ENCODE measurements at places on chromosomes 4 and X.

DNA sequence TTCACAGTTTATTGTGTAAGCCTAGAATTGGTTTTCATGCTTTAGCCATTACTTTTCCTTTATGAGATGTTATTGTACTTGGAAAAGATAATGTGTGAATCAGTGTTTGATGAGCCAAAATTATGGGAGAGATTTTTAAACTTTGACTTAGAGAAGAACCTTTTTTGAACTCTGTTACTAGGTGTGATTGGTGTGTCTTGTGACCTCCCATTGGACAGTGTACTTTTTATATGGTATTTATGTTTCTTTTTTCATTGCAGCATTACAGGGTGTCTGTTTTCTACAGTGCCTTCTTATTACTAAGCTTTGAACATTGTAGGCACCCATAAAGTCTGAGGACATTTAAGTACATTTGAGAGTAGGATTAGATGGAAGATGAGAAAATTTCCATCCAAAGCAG, 91.1 kb downstream of the SLC4A4 start:
- no peak for DNase-seq

GRCh38 chrX:57771689-57772088, 91.6 kb upstream of the NLRP2B start:
- DNase-seq = no peak

GRCh38 chr4:2810388-2810787, 17.5 kb downstream of the SH3BP2 start:
- no peak for DNase-seq

DNA sequence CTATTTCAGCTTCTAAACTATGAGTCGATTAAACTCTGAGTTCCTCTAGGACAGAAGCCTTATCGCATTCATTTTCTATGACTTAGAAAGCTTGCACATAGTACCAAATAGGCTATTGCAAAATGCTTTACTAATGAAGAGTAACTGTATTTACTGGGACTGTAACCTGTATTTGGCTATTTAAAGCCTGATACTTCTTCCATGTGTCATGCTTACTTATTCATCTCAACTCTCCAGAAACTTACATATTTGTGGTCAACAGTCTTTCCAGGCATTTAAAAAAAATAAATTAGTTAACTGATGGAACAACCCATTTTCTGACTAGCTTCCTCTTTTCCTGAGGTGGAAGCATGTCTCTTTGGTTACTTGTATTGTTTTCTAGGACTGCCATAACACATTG, 467.9 kb downstream of the PCDH11X start:
- no peak for DNase-seq

GRCh38 chr4:37644962-37645361, 41.2 kb downstream of the RELL1 start:
- no peak for DNase-seq

- no peak for DNase-seq
Observed at GRCh38 chrX:17743913-17744312, 6.6 kb downstream of the SCML1 start.

DNA sequence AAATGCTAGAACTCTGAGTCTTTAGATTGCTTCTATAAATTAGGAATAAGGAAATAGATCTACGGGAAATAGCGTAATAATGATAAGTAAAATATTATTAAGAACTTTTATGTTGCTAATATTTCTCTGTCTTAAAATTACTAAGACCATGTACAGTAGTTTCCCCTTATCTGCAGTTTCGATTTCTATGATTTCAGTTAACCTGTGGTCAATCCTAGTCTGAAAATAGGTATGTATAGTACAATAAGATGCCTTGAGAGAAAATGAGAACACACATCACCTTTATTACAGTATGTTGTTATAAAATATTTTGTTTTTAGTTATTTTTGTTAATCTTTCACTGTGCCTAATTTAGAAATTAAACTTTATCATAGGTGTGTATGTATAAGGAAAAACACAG, 92.6 kb downstream of the CCSER1 start:
- DNase-seq = no peak
